ENCODE measurements at places on chromosomes 4 and X.

DNA sequence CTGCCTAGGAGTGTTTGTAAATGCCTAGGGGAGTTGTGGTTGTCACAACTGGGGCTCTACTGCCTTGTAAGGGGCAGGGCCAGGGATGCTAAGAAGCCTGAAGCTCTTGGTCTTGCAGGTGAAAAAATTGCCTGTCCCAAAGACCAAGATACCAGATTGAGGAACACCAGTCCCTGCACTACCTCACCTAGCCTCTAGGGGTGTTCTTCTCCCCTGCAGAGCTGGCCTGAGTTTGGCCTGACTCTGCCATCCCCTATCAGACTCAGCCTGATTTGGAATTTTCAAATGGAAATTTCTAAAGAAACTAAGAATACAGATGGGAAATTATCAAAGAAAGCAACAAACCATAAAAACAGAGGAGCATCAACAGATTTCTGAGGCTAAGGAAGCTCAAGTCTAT is 90.4 kb downstream of the ZC4H2 start:
- H3K27me3 ChIP-seq = no peaks in the 10 kb centered on the region
- peak; percentile 14 for DNase-seq
- no peak overlapping the region for H3K27ac ChIP-seq
- no peaks in the 10 kb centered on the region for H3K36me3 ChIP-seq
- no peak overlapping the region for H3K4me3 ChIP-seq
- no peaks in the 10 kb centered on the region for H3K4me1 ChIP-seq

GRCh38 chr4:153791746-153792617 is 3.1 kb upstream of the SFRP2 start:
- peaks cover 65% of the 10 kb centered on the region for H3K27me3 ChIP-seq
- no peaks in the 10 kb centered on the region for H3K4me1 ChIP-seq
- H3K4me3 ChIP-seq = no peak overlapping the region
- no peak overlapping the region for H3K27ac ChIP-seq
- DNase-seq = no peak
- no peaks in the 10 kb centered on the region for H3K36me3 ChIP-seq

DNA sequence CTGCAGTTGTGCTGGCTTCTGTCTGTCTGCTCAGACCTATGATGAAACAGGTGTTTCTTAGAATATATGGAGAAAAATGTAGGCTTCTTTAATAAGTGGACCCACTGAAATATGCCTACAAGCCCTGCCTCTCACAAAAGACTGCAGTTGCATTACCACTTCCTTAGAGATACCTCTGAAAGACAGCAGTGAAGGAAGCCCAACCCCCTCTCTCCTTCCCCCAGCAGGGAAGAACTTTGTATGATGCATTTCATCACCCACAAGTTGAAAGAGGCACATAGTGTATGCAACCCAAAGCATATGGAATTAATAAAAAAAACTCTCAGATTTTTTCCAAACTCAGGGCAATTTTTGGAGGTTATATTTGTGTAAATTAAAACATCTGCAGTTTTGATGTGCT is 916.7 kb downstream of the TECRL start:
- H3K36me3 ChIP-seq = no peaks in the 10 kb centered on the region
- DNase-seq = no peak
- H3K27me3 ChIP-seq = no peaks in the 10 kb centered on the region
- no peak overlapping the region for H3K4me3 ChIP-seq
- H3K27ac ChIP-seq = no peak overlapping the region

DNA sequence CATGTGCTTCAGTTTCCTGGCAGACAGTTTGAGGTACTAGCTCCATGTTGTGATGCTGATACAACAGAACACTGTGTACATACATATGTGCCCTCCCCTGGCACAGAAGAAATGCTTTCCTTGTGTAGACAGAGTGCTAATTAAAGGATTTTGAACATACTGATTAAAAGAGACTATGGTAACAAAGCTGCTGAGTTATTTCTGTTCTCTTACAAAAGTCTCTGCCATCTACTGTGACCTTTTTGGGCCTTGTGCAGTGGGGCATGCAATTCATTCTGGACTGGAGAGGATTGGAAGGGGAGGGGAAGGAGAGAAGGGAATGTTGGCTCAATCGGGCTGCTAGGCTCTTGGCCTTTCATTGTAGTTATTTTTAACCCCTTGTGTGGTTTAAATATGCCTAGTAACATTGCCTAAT is 6.0 kb downstream of the PDLIM5 start:
- H3K36me3 ChIP-seq = peaks cover 12% of the 10 kb centered on the region
- H3K4me1 ChIP-seq = peaks cover 61% of the 10 kb centered on the region
- no peak for DNase-seq
- no peaks in the 10 kb centered on the region for H3K27me3 ChIP-seq

- H3K4me3 ChIP-seq = peak overlapping the region; percentile 67
- peak; percentile 64 for DNase-seq
- no peak overlapping the region for H3K27ac ChIP-seq
- H3K36me3 ChIP-seq = no peaks in the 10 kb centered on the region
- no peaks in the 10 kb centered on the region for H3K27me3 ChIP-seq
- H3K4me1 ChIP-seq = peaks cover 22% of the 10 kb centered on the region
These were observed 1.6 kb upstream of the IDUA start for GRCh38 chr4:985123-985830.

DNA sequence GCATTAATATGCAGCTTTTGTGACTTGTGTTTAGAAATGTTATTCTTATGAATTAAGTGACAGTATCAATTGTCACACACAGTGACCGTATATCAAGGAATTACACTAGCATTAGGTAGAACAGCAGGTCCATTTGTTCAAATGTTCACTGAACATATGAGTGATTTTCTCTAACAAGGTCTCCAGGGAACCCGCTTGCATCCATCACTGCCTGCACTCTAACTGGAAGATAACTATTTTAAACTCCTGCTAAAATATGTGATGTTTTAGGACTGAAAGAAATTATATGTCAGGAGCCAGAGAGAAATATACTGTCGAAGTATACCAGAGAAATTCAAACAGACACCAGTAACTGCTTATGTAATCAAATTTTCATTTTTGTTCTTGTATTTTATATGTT is 1395.7 kb downstream of the PCDH18 start:
- no peaks in the 10 kb centered on the region for H3K36me3 ChIP-seq
- no peak for DNase-seq
- H3K27ac ChIP-seq = no peak overlapping the region
- H3K4me3 ChIP-seq = no peak overlapping the region

DNA sequence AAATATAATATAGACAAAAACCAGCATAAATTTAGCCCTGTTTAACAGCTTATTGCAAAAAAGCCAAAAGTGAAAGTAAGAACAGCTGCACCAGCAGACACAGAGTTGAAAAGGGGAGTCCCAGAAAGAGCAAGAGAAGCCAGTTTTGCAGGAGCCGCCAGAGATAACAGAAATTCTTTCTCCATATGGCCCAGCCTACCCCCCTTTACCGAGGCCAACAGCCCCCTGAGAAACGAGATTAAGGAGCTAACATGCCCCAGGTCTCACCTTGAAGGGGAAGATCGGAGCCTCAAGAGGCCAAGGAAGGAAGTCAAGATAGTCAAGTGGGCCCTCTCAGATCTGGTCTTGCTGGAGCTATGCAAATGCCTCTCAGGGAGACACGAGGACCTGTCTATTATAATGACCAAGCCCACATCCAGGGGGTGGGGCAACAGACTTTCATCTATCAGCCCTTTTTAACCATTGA is 4.8 kb downstream of the ACOX3 start:
- no peak overlapping the region for H3K27ac ChIP-seq
- no peaks in the 10 kb centered on the region for H3K36me3 ChIP-seq
- peaks cover 13% of the 10 kb centered on the region for H3K4me1 ChIP-seq
- H3K4me3 ChIP-seq = no peak overlapping the region

DNA sequence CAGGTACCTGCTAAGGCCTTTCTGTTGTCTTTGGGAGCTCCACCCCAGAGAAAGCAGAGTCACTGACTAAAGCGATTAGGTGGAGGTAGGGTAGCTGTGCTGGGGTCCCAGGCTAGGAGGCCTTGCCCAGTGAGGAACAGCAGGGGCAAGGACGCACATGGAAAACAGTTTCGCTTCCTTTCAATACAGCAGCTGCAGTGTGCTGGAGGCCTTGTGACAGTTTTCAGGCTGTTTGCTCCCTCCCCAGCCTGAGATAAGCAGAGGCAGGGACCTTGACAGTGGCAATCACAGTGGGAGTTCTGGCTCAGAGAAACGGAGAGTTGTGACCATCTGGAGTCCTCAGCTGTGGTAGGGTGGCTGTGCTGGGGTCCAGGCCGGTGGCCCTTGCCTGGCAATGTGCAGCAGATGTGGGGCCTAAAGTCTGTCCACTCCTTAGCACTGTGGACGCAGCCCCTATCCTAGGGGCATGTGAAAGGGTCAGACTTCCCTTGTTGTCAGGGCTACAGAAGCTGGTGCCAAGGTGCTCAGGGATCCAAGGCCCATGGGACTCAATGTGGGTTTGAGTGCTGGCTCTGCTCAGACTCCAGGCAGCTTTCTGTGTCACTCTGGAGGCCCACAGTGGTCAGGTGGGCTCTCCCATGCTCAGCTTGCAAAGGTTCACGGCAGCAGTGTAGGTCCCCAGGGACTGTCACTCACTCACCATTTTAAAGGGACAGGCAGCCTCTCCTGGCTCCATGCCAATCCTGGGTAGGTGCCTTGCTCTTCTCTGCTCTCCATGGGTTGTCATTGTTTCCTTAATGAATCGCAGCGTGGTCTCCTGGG is 534.9 kb upstream of the FMR1 start:
- DNase-seq = no peak
- no peak overlapping the region for H3K4me3 ChIP-seq
- no peaks in the 10 kb centered on the region for H3K4me1 ChIP-seq
- no peaks in the 10 kb centered on the region for H3K36me3 ChIP-seq
- no peaks in the 10 kb centered on the region for H3K27me3 ChIP-seq
